ENCODE measurements at places on chromosomes 7 and 10. TPM values are rescaled to one million over a fixed set of nuclear protein-coding genes. Genes with fewer than 3 reads are reported as not detected.

Gene DNAJC12
- total RNA-seq: 1.3 TPM

GRCh38 chr7:138821912-138822311, 23.9 kb upstream of the ATP6V0A4 start:
- no peak for DNase-seq

- DNase-seq: no peak
Measured at GRCh38 chr7:30072735-30073134, 44.5 kb downstream of the PLEKHA8 start.

GRCh38 chr10:111131168-111131799, 54.5 kb downstream of the ADRA2A start:
- DNase-seq: no peak

DNA sequence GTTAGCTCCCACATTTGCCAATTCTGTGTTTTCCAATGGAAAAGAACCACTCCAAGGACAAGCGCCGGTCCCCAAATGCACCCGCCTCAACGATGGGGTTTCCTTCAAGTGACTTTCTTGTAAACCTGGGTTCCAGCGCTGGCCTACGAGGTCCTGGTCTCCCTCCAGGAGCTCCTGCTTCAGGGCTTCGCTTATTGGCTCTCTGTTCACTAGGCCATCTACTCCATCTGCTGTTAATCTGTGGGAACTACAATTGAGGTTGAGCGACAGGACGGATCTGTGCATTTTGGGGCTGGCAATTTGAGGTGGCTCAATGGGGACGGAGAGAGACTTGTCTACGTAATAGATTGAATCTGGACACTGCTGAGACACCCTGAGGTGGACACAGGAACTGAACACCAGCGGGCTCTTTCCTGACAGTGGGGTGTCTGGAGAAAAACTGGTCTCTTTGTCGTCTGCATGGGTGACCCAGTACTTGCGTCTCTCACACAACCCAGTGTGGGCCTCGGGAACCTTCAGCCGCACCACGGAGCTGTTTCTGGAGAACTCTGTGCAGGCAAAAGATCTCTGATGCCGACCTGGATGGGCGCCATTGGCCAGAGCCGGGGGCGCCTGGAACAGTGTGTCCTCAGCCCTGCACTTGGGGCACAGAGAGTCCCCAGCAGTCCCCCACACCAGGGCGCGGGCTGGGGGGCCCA, 115.9 kb upstream of the ADAM12 start:
- no peak for DNase-seq
